ENCODE measurements at places on chromosomes 13 and 19. TPM values are rescaled to one million over a fixed set of nuclear protein-coding genes. Genes with fewer than 3 reads are reported as not detected.
A peak's percentile ranks its signal among the peaks of the same experiment; 100 is the strongest.

DNA sequence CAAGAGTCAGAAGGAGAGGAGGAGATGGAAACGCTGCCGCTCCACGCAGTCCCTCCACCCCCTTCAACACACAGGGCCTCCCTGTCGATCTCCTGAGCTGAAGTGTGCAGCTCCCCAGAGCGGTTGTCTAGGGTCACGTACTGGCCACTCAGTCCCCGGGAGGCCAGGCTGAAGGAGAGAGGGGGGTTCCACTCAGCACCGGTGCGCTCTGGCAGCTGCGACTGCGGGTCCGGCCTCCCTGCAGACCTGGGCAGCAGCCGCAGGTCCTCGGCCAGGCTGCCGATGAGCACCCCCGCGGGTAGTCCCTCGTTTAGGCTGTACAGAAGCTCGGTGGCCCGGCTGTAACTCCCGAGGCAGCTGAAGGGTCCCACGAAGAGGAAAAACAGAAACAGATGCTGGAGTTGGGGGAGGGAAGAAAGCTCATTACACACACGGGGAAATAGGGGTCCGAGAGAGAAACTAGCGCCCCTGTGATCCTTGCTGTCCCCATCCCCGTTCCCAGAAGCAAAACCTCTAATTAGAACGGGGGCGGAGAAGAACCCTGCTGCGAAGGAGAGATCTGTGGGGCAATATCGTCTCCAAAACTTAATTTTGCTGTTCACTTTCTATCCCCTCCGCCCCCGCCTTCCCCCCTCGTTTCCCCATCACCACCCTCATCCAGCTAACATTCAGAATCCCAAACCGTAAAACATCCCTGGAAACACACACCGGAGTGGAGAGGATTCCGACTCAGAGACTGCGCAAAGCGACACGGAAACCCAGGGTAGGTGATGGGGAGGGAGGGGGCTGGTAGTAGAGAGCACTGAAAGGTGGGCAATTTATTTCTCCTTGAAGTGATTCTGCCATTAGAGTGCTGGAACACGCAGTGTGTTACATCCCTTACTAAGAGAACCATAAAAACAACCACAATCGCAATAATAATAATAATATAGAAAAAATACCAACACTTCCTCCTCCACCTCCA, 1.8 kb downstream of the PCDH20 start:
- DNase-seq: no peak

- no peak for DNase-seq
Measured at GRCh38 chr13:105598529-105598928, 936.9 kb downstream of the EFNB2 start.

DNA sequence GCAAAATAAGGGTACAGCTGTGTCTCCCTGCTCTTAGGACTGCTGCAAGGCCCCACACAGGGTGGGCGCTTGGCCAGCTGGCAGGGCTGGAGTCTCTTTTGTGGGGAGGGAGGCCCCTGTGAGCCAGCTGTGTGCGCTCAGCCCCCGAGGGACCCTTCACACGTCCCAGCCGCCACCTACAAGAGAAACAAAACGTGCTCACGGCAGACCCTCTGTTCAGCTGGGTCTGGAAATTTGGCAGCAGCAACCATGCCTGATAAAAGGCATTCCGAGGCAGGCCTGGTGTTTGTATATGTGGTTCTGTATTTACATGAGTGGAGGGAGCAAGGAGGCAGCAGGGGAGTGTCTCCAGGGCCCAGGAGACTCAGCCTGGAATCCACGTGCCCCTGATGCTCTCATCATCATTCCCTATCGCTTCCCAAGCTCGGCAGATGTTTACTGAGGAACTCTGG, 49.7 kb downstream of the CRTC1 start:
- DNase-seq: no peak

DNA sequence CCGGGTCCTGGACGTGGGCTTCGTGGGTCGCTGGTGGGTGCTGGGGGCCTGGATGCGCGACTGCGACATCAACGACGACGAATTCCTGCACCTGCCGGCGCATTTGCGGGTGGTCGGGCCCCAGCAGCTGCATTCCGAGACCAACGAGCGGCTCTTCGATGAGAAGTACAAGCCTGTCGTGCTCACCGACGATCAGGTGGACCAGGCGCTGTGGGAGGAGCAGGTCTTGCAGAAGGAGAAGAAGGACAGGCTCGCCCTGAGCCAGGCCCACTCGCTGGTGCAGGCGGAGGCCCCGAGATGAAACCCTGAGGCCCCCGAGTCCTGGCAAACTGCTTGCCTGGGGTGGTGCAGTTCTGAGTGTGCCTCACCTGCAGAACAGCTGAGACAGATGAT, 787 bp downstream of the TIMM29 start:
- peak; percentile 20 for DNase-seq

STAP2 gene
- 9.8 TPM for polyA plus RNA-seq

BRCA2 gene
- polyA plus RNA-seq: 9.4 TPM

All from K562 (cell line).